ENCODE measurements at places on chromosomes 3 and 15.

GRCh38 chr3:121681792-121682191 is 21.1 kb upstream of the HCLS1 start:
- no peak for DNase-seq

DNA sequence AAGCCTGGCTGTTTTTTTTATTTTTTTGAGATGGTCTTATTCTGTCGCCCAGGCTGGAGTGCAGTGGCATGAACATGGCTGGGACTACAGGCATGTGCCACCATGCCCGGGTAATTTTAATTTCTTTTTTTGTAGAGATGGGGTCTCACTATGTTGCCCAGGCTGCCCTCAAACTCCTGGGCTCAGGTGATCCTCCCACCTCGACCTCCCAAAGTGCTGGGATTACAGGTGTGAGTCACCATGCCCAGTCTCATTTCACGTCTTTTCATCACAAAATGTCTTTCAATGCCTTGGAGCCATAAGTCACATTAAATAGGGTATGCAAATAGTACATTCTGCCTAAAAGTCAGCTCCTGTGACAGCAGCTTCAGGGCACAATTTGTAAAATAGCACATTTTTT is 52.8 kb downstream of the SOX2 start:
- DNase-seq = no peak

- DNase-seq = no peak
Observed at GRCh38 chr15:40985541-40986330, 32.5 kb downstream of the CHAC1 start.

GRCh38 chr3:44111482-44111881 is 130.2 kb upstream of the TOPAZ1 start:
- no peak for DNase-seq

DNA sequence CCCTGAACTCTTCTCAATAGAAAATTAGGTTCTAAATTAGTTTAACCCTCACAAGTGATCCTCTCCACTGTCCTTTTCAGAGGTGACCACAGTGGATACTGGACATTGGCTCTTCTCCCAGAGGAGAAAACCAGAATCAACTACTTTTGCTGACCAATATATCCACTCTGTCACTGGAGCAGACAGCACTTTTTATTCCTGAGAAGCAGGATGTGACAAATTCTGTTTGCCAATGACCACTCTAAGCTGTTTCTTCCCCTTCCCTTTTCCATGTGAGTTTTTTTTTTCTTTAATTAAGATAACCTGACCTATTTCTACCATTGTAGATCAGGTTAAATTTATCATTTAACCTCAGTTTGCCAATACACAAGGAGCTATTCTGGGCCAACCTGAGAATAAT is 79.7 kb upstream of the ZNF280D start:
- DNase-seq = no peak

GRCh38 chr15:75069301-75069925 is 46.0 kb downstream of the PPCDC start:
- DNase-seq = no peak

DNA sequence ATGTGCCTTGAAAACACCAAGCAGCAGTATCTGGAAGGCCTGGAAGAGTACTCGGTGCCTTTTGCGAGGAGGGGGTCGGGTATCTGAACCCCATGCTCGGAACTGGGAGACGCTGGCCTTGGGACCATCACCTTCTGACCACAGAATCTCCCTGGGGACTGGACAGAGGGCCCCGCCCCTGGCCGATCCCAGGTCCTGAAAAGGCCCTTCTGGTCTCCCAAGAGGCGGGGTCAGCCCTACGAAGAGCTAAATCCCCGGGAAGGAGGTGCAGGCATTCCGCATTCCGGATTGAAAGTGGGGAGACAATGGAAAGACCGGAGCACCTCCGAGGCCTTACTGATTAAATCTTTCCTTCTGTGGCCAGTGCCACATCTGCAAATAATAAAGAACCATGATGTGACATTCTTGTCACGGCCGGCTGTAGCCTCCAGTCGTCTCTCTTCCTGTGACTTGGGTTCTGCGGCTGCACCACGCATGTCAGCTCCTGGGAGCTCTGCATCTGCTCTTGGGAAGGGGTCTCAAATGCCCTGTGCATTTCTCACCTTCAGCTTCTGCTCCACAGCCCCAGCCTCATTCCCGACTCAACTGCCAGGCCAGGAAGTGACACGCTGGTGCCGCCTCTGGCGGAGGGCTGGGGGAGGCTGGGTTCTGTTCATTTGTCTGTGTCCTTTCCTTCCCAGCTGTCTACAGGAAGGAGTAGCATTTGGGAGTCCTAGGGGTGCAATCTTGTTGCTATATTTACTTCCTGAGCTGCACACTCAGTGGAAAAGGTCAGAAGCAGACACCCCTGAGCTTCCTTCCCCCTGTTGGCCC is 173.5 kb downstream of the KLF13 start:
- DNase-seq = no peak

GRCh38 chr3:104598848-104599511 is 767.7 kb upstream of the ALCAM start:
- no peak for DNase-seq

GRCh38 chr3:11641316-11641682 is 2.4 kb downstream of the VGLL4 start:
- DNase-seq = no peak

- DNase-seq = no peak
Observed at GRCh38 chr3:190076136-190076535, 44.6 kb downstream of the P3H2 start.

- no peak for DNase-seq
Observed at GRCh38 chr15:50940506-50940905, 32.0 kb downstream of the AP4E1 start.

GRCh38 chr3:13042127-13042701 is 31.0 kb downstream of the IQSEC1 start:
- DNase-seq = peak; percentile 59

DNA sequence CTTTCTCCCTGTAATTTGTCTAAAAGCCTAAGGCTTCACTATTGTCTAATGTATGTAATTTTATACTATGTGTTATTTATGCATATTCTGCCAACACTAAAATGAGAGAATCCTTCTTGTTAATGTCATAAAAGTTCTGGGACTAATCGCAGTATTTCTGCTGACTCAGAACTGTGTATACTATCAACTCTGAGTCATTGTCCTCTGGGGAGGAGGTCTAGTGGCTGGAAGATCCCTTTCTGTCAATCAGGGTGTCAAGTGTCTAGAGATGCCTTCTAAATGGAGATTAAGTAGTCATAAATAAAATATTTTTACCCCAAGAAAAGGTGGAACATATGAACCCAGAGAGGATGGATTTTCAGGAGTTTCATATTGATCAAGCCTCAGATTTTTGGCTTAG is 473.4 kb downstream of the AGBL1 start:
- no peak for DNase-seq

DNA sequence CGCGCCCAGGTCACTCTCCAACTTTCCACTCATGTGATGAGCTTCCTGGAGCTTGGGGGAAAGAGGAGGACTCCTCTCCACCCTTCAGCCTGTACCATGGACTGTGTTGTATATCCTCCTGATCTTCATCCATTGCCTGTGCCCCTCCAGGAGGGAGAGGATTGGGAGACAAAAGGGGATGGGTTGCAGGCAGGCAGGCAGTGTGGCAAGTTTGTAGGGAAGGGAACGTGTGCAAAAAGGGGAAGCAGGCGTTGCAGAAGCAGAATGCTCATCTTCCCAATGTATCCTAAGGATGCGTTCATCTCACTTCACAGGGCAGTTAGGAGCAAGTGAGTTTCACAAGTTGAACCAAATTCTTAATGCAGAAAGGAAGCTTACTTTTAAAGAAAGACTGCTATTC is 28.1 kb upstream of the GHSR start:
- no peak for DNase-seq

- DNase-seq = no peak
Observed at GRCh38 chr3:30581067-30581585, 25.3 kb upstream of the TGFBR2 start.

GRCh38 chr15:50908209-50909009 is at the start of gene AP4E1:
Gene AP4E1, plus strand, starts transcription at chr15:50908683. Its CDS starts 96 bp downstream, at chr15:50908779.
- peak; percentile 89 for DNase-seq

DNA sequence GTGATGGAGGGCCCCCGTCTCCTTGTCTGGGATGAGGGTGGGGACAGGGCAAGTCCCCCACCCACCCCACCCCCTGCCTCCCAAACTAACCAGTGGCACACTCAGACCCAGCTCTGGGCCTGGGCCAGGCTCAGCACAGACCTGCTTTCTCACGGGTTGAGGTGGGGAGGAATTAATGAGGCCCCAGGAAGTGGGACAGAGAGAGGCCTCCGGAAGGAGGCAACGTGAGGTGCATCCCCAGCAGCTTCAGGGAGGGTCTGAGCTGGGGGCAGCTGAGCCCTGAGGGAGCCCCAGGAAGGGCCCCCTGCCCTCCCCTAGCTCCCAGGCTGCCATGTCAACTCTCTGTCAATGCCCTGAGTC is 15.0 kb upstream of the GNAI2 start:
- DNase-seq = no peak

GRCh38 chr15:89231832-89232231 is 10.5 kb upstream of the RLBP1 start:
- no peak for DNase-seq

DNA sequence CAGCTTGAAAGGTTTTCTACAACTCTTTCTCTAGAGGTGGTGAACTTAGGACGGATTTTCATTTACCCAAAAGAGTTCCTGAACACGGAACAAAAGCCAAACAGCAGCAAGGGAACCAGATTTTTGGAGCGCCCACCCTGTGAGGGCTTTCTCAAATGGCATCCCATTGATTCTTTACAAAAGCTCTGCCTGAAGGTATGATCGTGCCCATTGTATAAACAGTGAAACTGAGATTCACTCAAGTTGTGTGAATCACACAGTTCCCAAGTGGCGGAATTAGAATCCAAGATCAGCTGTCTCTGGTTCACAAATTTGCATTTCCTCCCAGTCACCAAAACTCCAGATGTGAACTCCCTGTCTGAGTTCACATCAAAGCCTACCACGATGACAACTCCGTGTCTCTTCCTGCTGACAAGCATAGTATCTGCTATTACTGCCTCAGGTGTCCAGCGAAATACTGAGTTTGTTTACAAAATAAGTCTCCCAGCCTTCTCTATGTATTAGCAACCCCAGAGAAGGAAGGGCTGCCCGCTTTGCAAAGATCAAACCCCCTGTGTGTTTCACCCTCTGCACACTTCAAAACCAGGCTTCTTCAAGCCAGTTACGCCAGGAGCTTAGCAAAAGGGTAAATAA is 235.9 kb upstream of the ST8SIA2 start:
- no peak for DNase-seq

DNA sequence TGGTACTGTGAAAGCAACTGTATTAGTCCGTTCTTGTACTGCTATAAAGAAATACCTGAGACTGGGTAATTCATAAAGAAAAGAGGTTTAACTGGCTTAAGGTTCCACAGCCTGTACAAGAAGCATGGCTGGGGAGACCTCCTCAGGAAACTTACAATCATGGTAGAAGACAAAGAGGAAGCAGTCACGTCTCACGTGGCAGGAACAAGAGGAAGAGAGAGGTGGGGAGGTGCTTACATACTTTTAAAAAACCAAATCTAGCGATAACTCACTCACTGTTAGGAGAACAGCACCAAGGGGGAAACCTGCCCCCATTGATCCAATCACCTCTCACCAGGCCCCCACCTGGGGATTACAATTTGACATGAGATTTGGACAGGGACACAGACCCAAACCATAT is 48.9 kb downstream of the IQGAP1 start:
- DNase-seq = no peak

DNA sequence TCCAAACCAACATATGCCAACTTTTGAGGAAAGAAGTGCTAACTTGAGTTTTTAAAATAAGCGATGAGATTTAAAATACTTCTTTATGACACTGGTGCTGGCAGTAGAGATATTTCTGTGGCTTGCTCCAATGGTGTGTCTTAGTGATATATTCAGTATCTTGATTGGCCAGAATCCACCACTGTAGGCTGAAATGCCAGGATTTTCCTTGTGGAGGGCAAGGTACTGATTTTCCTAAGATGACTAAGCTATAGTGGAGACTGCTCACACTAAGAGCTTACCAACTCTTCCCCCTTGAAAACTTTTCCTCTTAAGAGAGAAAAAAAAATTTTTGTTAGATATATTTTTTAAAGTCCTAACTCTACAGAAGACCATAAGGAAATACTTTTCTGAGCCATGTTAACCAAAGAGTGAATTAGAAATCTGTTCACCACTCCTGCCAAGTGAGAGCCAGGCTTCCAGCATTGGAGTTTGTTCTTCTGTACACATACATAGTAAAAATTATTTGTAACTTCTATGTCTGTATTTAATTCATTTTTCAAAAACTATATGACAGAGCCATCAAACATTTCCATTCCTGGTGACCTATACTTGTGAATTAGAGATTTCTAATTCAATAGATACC is 109.1 kb downstream of the PPP2R3A start:
- no peak for DNase-seq

GRCh38 chr3:75220932-75221331 is 443.2 kb upstream of the FRG2C start:
- no peak for DNase-seq

DNA sequence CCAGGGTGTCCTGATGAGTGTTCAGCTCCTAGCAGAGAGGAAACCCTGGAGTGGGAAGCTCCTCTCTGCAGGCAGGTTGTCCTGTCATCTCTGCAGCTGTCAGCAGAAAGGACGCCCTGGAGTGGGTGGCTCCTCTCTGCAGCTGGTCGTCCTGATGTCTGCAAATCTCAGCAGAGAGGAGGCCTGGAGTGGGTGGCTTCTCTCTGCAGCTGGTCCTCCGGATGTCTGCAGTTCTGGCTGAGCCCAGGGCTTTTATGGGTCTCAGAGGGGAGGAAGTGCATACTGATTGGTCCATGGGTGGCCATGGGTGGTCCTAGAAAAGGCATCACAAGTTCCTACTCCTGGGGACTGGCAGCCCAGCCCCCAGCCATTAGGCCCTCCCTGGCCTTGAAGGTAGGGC is 102.6 kb upstream of the BNIP2 start:
- no peak for DNase-seq

GRCh38 chr3:102233881-102234280 is 200.9 kb upstream of the ZPLD1 start:
- no peak for DNase-seq

- DNase-seq = no peak
Observed at GRCh38 chr3:106748472-106749262, 628.6 kb upstream of the CCDC54 start.

GRCh38 chr3:11434017-11434526 is 161.9 kb downstream of the ATG7 start:
- DNase-seq = peak; percentile 42

- DNase-seq = no peak
Observed at GRCh38 chr15:50339717-50340116, 15.3 kb downstream of the GABPB1 start.

- no peak for DNase-seq
Observed at GRCh38 chr3:197541756-197542539, 13.8 kb downstream of the BDH1 start.

GRCh38 chr3:32109256-32109655 is 2.8 kb downstream of the GPD1L start:
- peak; percentile 42 for DNase-seq

DNA sequence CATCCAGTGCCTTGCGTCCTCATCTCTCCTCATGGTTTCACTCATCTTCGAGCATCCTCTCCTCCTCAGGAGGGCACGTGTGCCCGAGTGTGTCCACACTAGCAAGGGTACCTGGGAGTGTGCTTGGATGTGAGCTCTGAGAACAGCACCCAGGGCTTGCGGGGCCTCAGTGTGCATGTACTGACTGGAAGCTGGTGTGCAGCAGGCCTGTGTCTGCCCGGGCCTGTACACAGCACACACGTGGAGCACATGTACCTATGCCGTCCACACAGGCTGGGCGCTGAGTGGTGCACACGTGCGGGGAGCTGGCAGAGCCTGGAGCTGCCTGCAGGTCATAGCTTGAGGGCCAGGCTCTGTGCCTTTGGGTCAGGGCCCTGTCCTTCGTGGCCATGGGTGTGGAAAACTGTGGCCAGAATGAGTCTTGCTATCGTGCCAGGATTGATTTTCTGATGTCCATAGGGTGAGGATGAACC is 34.9 kb downstream of the TSPAN3 start:
- DNase-seq = no peak

Data from nucleus accumbens (tissue), 56 donors.